ENCODE measurements at places on chromosomes 7 and 10.

- DNase-seq = no peak
Observed at GRCh38 chr10:22712211-22712955, 2.0 kb downstream of the PIP4K2A start.

DNA sequence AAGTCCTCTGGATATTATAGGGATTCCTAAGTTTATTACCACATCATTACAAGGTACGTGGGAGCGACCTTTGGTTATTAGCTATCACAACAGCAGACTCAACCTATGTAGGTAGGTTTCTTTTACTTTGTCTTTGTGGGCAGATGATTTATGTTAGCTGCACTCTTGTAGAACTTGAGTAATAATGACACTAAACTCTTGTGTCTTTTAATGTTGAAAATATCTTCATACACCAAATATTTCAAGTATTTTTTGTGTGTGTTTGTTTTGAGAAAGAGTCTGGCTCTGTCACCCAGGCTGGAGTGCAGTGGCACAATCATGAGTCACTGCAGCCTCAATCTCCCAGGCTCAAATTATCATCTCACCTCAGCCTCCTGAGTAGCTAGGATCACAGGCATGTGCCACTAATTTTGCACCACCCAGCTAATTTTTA lies 19.2 kb upstream of the SUPV3L1 start:
- no peak for DNase-seq

DNA sequence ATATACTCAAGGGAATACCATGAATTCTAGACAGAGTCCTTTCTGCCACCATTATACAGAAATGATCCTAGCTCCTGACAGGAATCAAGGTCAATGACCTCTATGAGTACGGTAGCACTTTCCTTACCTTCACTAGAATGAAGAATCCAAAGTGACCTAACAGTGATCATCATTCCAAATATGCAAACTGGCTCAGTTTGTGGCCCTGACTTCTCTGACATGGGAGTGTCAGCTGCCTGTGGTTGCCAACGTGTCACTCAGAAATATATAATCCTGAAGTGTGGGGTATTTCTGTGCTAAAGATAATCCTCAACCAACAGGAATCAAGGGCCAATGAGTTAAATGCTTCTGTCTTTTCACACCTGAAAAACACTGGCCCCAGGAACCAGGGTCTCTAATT lies 45.7 kb downstream of the COPG2 start:
- DNase-seq = no peak

GRCh38 chr7:66452165-66452564 lies 176.5 kb upstream of the KCTD7 start:
- DNase-seq = no peak

- no peak for DNase-seq
Observed at GRCh38 chr7:128759242-128759641, 16.4 kb downstream of the OPN1SW start.

- DNase-seq = no peak
Observed at GRCh38 chr7:151379193-151379520, 30.7 kb downstream of the WDR86 start.

DNA sequence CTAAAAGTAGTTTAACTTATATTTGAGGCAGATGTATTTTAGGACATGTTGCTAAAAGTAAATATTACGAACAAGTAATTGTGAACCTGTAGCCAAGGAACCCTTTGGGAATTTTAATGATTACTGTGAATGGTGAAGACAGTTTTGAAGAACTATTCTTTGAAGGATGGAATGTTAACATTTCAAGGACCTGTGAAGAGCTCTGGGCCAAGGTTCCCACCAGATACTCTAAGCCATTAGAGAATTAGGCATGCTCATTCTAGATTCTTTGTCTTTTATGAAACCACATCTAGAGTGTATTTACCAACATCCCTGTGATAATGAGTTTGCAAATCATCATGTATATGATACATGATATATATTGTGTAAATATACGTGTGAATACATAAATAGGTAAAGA lies 99.8 kb downstream of the SEPTIN7 start:
- DNase-seq = no peak

DNA sequence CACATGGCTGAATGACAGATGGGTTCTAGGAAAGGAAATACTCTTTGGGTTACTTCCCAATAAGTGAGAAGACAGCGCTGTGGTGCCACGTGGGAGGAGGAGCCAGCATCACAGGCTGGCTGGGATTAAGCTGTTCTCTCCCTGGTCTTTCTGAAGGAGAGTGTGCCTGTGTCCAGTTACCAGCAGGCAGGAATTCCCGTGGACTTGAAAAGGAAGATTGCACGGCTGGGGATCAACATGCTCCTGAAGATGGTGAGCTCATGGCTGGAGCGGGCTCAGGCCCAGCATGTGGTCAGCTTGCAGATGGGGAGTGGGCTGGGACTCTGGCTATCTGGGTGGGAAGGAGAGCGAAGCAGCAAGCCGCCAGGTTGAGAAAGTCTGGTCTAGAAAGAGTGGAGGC lies 8.1 kb downstream of the ADCK2 start:
- DNase-seq = no peak

DNA sequence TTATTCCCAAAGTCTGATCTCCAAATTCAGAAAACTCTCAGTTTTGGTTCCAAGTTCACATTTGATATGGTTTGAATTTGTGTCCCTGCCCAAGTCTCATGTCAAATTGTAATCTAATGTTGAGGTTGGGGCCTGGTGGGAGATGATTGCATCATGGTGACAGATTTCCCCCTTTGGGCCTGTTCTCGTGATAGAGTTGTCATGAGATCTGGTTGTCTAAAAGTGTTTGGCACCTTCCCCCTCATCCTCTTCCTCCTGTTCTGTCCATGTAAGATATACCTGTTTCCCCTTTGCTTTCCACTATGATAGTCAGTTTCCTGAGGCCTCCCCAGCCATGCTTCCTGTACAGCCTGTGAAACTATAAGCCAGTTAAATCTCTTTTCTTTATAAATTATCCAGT lies 138.6 kb downstream of the ARL4A start:
- DNase-seq = no peak

GRCh38 chr7:102834999-102835398 lies 77.8 kb upstream of the LRRC17 start:
- no peak for DNase-seq

DNA sequence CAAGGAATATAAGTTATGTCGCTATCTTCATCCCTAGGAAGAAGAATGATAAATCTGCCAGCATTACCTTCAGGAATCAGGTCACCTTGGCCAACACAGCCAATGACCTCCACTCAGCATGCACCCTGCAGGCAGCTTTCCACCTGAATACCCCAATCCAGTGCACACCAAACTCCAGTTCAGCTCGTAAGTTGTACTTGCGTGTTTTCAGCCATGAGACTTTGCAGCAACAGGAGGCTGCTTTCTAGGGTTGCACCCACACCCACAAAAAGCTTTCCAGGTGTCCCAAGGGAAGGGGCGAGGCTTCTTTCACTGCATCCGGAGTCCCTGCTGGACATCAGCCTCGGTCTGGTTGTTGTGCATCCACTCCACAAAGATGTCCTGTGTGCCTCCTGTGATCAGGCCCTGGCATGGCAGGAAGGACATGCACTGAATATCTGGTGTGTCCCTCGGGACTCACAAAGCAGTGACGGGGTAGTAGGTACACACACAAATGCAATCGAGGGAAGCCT lies 282.9 kb downstream of the GRID1 start:
- no peak for DNase-seq

GRCh38 chr10:83724471-83725241 lies 414.7 kb upstream of the GHITM start:
- no peak for DNase-seq

- DNase-seq = no peak
Observed at GRCh38 chr7:130595986-130596385, 72.6 kb downstream of the COPG2 start.

DNA sequence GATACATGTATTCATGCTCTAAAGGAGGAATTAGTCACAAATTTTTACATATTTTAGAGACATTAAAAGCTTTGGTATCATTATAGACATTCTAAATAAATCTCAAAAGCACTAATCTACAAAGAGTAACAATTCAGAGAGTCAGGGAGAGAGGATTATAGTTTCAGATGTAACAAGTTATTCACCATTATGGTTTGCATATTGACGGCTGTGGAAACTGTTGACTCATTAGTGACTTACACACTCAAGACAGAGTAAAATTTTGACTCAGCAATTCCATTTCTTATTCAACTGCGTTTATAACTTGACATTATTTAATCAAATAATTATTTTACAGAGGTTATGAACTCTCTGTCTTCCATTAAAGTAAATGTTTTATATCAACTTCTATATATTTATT lies 95.4 kb upstream of the SEMA3C start:
- DNase-seq = no peak

GRCh38 chr10:6778992-6779701 lies 199.1 kb upstream of the PRKCQ start:
- no peak for DNase-seq

DNA sequence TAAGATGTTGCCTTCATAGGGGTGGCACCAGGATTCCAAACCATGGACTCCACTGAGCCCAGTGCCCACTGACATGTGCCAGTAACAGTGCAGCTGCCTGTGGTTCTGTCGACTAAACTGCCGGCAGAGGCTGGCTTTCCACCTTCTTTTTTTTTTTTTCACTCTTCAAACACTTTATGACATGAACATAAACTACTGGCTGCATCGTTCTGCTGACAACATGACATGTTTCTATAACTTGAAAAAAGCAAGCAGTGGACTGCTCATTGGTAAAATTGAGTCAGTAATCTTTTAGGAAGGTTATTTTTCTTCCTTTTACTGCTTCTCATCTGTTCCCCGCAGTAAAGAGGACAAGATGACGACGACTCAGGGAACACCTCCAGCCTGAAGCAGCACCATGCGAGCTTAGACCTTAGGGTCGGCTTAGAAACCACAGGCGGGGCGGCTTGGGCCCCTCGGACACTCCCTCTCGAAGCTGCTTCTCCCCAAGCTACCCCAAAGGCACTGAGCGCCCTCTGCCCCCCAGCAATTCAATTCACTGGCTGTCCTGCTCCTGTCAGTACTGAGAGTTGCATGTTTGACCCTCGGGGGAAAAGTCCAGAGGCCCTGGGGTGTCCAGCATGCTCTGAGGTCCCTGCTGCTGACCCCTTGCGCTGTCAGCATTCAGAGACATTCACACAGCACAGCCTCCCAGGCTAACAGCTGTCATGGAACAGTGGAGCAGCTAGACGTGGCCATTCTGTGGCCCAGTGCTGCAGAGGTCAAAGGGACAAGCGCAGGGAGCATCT lies 112.5 kb downstream of the EGFR start:
- peak; percentile 14 for DNase-seq

DNA sequence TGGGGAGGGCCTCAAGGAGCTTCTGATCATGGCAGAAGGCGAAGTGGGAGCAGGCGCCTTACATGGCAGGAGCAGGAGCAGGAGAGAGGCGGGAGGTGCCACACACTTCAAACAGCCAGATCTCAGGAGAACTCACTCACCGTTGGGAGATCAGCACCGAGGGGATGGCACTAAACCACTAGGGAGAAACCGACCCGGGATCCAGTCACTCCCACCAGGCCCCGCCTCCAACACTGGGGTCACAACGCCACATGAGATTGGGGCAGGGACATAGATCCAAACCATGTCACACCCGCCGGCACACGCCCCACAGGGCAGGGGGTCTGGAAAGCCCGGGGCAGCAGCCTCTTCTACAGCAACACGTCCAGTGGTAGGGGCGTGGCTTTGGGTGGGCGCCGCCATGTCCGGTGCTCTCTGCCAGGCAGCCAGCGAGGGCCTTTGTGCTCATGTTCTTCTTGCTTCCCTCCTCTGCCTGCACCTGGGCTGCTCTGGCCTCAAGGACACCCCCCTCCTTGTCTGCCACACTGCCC lies 233.8 kb upstream of the SHH start:
- no peak for DNase-seq

DNA sequence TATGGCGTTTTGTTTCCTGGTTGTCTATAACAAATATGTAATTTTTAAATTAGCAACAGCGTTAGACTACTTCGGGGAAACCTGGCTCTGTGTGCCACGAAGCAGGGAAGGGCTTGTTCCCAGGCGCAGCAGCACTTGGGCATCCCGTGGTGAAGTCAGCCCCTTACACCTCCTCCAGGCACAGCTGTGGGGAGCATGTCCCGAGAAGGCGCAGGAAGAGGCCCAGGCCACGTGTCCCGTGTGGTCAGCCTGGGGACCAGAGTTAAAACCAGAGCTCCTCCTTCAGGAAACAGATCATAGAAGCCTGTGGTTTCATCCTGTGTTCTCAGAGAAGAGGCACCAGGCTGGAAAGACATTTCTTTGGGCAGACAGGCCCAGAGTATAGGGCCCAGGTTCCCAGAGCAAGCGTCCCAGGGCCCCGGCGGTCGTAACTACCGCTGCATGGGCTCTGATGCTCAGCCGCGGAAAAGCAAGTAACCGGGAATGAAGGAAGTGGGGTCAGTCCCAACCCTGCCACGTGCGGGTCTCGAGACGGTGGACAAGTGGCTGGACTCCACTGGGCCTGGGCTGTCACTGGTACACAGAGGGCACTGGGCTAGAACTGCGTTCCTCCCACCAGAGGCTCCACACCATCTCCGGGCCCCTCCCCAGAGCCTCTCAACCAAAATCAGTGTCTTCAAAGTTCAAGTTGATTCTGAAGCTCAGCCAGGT lies 7.1 kb downstream of the NUDT1 start:
- no peak for DNase-seq

DNA sequence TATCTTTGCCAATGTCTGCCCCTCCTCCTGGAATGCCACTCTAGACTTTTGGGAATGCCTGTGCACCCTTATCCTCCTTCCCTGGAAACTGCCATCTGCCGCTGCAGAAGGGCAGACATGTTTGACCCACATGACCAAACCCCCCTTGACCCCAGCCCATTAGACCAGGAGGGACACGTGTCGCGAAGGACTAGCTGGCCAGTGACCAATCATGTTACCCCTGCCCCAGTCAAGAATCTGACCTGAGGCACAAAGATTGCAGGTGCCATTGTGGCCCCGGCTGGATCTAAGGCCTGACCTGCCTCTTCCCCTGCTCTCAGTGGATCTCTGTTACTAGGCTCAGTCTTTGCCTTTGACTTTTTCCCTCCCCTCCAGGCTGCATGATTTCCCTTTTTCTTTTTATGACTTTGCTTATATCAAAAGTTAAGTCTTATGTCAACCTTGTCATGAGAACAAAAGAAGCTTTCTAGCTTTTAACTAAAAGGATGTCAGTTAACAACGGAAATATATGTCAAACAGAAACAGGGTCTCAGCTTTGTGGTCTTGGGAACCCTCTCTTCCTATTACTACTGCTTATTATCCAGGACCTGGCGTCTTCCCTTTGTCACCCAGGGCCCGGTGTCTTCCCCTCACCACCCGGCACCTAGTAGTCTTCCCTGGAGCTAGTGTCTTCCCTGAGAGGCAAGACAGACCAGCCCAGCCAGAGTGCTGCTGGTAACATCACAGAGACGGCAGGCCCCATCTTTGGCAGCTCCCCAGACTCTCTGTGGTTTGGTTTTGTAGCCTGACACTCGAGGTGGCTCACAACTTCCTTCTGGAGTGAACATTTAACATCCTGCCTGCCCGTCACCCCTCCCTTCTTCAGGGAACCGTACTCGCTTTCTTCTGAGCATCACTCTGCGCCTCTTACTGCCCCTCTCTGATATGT lies 24.4 kb upstream of the PPIF start:
- DNase-seq = no peak

DNA sequence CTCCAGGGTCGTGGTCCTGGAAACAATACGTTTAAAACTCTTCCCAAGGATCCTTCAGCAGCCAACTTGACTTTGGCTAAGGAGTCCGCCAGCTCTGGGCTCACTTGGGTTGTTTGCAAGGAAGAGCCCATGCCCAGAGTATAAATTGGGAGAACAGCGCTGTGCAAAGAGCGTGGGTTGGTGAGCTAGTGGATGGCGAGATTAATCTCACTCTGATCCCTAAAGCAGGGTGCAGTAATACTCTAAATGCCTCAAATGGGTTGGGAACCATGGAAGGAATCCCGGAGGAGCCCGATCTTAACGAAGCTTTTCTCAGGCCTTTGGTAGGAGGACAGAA lies 495 bp upstream of the SDHAF3 start:
- DNase-seq = no peak

- no peak for DNase-seq
Observed at GRCh38 chr10:77358656-77359055, 279.0 kb downstream of the KCNMA1 start.

Measured in neural progenitor cell (in vitro differentiated cells).